ENCODE measurements at places on chromosomes 6 and 20.
A peak's percentile ranks its signal among the peaks of the same experiment; 100 is the strongest.

DNA sequence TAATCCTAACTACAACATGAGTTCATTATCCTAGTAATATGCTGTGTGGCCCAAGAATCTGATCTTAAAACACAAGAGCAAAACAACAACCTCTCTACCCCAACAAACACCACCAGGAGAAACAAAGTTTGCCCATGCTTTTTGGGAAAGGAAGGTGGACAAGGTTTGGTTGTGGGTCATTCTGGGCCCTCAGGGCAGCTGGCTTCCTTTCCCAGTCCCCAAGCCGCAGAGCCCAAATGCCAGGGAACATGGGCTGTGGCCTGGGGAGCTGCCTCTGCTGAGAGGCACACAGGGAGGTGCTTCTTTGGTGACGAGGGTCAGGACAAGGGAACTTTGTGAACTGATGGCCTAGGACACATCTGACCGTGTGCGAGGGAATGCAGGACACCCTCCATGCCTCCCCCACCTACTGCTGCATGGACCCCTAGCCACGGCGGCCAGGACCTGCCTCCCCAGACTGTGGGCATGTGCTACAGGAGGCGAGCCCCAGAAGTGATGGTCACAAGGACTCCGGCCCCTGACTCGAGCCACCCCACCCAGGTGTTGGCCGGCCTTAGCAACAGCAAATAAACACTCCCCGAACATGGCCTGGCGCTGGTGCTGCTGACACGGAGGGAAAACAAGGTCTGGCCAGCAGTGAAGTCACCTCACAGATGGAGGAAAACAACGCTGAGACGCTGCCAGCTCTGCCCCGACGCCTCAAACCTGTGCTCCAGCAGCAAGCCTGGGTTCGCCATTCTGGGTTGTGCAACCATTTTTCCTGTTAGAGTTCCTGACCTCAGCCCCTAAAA is 55.6 kb downstream of the RRBP1 start:
- DNase-seq, result no peak

GRCh38 chr20:60210779-60211617 is 252.8 kb downstream of the CDH26 start:
- DNase-seq, result peak; percentile 25

DNA sequence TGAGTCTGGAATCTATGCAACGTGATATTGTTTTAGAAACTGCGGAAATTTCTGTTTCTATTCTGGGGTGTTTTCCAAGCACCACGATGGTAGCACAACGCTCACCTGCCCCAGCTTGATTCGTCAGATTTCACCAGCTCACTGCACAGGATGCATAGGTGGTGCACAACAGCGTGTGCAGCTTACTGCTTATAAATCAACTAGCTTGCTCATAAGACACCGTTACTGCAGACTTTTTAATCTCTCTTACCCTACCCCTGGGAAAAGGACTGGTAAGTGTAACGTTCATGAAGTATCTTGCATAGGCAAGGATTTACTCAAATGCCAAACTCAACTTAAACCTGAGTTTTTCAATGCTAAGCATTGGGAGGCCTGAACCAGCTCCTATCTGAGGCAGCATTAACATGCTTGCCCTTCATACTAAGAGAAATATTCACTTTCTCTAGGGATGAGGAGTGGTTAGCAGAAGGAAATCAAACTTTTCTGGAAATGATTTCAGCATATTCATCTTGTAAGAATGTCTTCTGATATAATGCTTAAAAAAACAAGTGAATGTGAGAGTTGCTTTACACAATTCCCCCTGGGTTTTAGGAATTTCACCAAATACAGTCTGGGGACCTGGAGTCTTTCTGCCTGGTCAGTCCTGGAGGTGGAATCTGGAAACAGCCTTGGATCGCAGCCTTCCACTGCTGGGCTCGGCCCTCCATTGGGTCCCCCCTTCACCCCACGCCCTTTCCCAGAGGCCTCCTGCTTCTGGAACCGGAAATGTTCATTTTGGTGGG is 100.6 kb downstream of the DACT2 start:
- DNase-seq, result no peak

GRCh38 chr6:34047913-34048867 is 97.7 kb downstream of the GRM4 start:
- no peak for DNase-seq

DNA sequence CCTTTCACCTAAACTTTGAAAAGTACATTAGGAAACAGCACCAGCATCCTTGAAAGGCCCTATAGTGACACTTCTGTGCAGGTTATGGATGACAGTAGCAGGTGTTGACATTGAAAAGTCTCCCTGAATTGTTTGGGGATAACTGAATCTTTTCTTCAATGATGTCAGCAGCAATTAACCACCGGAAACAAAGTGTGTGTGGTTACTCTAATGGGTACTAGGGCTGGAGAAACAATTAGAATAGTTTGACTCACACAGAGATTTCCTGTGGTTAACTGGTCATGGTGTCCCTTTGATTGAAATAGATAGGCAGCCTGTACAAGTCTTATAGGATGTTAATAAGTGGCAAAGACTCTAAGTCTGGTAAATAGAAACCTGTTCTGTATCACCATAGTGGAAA is 189.1 kb downstream of the TBX18 start:
- DNase-seq, result no peak

- DNase-seq, result no peak
These were observed 30.0 kb upstream of the RALY start for GRCh38 chr20:33963751-33964150.

DNA sequence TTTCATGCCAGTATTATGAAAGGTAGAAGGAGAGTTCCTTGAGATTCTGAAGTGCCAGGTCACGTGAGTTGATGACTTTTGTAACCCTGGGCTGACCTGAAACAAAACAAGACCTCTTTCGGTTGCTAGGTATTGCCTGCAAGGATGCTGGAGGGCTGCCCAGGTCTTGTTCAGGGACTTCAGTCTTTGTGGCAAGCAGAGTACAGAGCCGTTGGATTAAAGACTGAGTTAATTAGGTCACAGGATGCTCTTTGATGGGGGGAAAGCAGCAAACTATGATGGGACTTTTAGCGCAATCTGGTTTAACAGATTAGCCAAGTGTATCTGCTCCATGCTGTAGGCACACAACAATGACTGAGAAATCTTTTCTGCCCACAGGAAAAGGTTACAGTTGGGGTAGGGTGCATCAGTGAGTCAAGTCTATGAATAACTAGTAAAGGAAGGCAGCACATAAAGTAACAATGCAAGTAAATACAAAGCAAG is 12.8 kb upstream of the ELOVL5 start:
- DNase-seq, result peak; percentile 47

GRCh38 chr6:161963634-161964234 is 689.9 kb upstream of the AGPAT4 start:
- no peak for DNase-seq

GRCh38 chr6:112429226-112429625 is 82.1 kb downstream of the RFPL4B start:
- no peak for DNase-seq

GRCh38 chr6:18506382-18507017 is 119.3 kb downstream of the RNF144B start:
- DNase-seq, result no peak

All from T-cell (primary cell).